Karpas-422 (cell line): ENCODE measurements at places on chromosomes 16 and 17.

- no peak for DNase-seq
Observed at GRCh38 chr17:48551596-48552465, 6.9 kb upstream of the HOXB2 start.

DNA sequence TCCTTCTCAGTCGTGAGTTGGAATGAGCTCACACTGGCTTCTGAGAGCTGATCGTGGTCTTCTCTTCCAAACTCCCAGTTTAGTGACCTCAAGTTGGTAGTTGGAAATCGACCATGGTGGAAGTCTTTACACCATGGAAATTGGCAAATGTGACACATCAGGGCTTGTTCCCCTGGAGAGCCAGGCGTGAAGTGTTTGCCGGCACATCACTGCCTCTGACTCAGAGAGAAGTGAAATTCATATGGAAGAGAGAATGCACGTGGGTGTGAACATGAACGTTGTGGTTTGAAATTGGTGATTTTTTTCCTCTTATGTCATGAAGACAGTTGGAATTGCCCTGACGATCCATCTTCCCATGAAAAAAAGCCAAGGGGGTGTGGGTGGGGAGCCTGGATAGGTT lies 47.4 kb downstream of the AXIN2 start:
- DNase-seq = no peak

DNA sequence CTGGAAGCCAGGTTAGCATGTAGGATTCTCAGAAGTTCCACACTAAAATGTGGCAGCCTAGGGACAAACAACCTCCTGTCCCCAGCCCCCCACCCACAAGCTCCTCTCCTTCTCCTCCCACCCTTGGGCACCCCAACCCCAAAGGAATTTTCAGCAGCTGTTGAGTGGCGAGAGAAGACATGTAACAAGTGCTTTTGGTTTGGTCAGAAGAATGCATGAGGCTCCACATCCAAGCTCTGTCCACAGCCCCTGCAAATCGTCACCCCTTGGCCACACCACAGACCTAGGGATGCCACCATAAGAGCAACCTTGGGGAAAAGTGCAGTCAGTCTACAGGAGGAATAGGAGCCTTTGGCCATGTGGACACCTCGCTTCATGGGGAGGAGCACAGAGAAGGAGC lies 11.9 kb upstream of the RAB37 start:
- DNase-seq = no peak

DNA sequence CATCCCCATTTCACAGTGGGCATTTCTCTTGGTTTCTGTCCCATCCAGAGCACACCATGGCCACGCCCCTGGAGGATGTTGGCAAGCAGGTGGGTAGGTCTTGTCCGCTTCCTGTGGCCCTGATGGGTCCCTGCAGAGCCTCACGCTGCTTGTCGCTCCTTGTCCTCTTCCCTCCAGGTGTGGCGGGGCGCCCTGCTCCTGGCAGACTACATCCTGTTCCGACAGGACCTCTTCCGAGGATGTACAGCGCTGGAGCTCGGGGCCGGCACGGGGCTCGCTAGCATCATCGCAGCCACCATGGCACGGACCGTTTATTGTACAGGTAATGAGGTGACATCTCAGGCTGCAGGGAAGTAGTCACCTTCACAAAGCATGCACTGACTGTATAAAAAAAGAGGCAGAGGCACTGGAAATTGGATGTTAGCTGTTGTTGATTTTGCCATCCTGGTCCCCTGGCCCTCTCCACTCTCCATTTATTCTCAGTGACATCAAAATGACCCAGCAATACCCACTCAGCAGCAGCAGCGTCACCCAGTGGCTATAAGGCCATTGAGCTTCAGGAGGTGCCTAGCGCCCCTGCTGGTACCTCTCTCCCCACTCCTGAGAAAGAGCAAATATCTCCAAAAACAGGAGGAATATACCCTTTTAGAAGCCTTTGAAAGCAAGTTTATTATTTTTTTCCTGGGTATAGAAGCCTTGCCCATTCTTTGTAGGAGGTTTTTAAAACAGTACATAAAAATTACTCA lies 13.7 kb downstream of the METTL22 start:
- peak; percentile 84 for DNase-seq

- no peak for DNase-seq
Observed at GRCh38 chr16:15770512-15770911, 86.3 kb downstream of the MYH11 start.

- no peak for DNase-seq
Observed at GRCh38 chr17:3575511-3575910, 17.9 kb upstream of the TRPV3 start.

GRCh38 chr17:69997332-69997731 lies 77.7 kb upstream of the KCNJ16 start:
- no peak for DNase-seq
